ENCODE measurements at places on chromosomes 6 and 20. TPM values are rescaled to one million over a fixed set of nuclear protein-coding genes. Genes with fewer than 3 reads are reported as not detected.
A peak's percentile ranks its signal among the peaks of the same experiment; 100 is the strongest.

- no peak for DNase-seq
- peaks cover 3% of the 10 kb centered on the region for H3K4me1 ChIP-seq
- H3K4me3 ChIP-seq: no peak overlapping the region
- H3K27ac ChIP-seq: no peak overlapping the region
- H3K36me3 ChIP-seq: no peaks in the 10 kb centered on the region
Observed at GRCh38 chr6:166950443-166950821, 5.9 kb downstream of the RNASET2 start.

DNA sequence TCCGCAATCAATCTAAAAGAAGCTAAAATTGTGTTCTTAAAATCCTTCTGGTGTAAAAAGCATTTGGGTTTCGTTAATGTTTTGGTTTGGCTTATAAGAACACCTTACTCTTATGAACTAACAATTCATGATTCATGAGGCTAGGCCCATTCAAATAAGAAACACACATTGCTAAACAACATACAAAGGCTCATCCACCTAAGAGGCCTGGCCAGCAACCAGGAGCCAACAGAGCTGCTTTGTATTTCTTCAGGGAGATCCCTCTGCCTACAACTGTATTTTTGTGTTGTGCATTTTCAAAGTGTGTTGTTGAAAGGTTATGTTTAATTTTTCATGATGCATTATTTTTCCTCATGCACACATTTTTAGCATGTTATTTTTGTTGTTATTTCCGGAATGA is 98.6 kb downstream of the PTPRK start:
- H3K36me3 ChIP-seq: no peaks in the 10 kb centered on the region
- H3K27ac ChIP-seq: no peak overlapping the region
- H3K4me1 ChIP-seq: no peaks in the 10 kb centered on the region
- no peak for DNase-seq
- no peaks in the 10 kb centered on the region for H3K27me3 ChIP-seq
- H3K4me3 ChIP-seq: no peak overlapping the region

DNA sequence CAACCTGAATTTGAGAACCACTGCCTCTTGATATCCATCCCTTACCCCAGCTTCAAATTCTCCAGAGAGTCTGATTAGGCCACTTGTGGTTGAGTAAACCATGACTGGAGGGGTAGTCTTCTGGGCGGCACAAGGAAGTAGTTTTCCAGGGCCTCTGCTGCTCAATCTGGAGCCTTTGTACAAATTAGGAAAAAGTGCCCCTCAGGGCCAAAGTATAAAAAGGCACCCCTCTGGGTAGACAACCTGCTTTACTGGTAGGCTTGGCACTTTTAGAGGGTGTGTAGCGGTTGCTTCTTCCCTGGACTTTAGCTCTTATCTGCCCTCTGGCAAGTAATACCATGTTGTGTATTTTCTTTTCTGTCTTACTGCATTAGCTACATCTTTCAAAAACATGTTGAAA is 32.9 kb upstream of the RPL7L1 start:
- no peaks in the 10 kb centered on the region for H3K36me3 ChIP-seq
- no peaks in the 10 kb centered on the region for H3K27me3 ChIP-seq
- H3K4me3 ChIP-seq: no peak overlapping the region

- no peak for DNase-seq
- H3K27ac ChIP-seq: no peak overlapping the region
- H3K4me1 ChIP-seq: no peaks in the 10 kb centered on the region
- no peaks in the 10 kb centered on the region for H3K36me3 ChIP-seq
- no peak overlapping the region for H3K4me3 ChIP-seq
Observed at GRCh38 chr20:37336369-37337207, 9.4 kb upstream of the SRC start.

- DNase-seq: no peak
- no peaks in the 10 kb centered on the region for H3K4me1 ChIP-seq
- H3K27me3 ChIP-seq: no peaks in the 10 kb centered on the region
- no peak overlapping the region for H3K4me3 ChIP-seq
- H3K27ac ChIP-seq: no peak overlapping the region
Observed at GRCh38 chr6:64774881-64775280, 932.1 kb downstream of the EYS start.

GRCh38 chr6:146915671-146916127 is 288.5 kb upstream of the STXBP5 start:
- H3K36me3 ChIP-seq: no peaks in the 10 kb centered on the region
- H3K27ac ChIP-seq: peak overlapping the region; percentile 99
- H3K4me3 ChIP-seq: peak overlapping the region; percentile 62
- H3K4me1 ChIP-seq: peaks cover 34% of the 10 kb centered on the region

DNA sequence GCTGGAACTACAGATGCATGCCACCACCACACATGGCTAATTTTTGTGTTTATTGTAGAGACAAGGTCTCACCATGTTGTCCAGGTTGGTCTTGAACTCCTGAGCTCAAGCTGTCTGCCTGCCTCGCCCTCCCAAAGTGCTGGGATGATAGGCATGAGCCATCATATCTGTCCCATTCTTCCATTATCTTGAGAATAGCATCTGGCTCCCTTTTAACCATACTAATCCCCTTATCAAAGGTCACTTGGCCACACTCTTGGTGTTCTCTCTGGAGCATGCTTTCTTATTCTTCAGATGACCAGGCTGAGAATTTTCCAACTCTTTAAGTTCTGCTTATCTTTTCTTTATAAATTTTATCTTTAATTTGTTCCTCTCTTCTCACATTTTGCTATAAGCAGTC is 15.9 kb upstream of the TRERF1 start:
- H3K4me1 ChIP-seq: no peaks in the 10 kb centered on the region
- no peak overlapping the region for H3K27ac ChIP-seq
- no peaks in the 10 kb centered on the region for H3K27me3 ChIP-seq
- H3K4me3 ChIP-seq: no peak overlapping the region
- DNase-seq: no peak

DNA sequence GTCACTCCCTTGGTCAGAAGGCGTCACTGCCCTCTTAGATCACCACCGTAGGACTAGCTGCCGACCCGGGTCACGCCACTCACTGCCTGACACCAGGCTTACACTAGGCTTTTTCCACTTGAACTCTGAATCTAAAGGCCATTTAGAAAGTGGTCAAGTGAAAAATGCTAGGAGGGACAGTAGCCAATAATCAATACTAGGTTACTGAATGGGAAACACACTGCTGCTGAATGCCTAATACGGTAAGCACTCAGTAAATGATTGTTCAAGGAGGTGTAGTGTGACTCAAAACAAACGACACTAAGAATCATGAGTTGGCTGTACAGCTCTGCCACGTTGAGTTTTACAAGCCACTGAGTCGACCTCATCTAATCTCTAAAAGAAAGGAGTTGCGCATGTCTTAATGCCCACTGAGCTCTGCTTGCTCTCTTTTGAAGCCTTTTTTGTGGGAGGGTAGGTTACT is 760 bp upstream of the IBTK start:
- no peaks in the 10 kb centered on the region for H3K27me3 ChIP-seq
- H3K4me3 ChIP-seq: peak overlapping the region; percentile 86
- H3K36me3 ChIP-seq: peaks cover 3% of the 10 kb centered on the region
- H3K27ac ChIP-seq: peak overlapping the region; percentile 88

DNA sequence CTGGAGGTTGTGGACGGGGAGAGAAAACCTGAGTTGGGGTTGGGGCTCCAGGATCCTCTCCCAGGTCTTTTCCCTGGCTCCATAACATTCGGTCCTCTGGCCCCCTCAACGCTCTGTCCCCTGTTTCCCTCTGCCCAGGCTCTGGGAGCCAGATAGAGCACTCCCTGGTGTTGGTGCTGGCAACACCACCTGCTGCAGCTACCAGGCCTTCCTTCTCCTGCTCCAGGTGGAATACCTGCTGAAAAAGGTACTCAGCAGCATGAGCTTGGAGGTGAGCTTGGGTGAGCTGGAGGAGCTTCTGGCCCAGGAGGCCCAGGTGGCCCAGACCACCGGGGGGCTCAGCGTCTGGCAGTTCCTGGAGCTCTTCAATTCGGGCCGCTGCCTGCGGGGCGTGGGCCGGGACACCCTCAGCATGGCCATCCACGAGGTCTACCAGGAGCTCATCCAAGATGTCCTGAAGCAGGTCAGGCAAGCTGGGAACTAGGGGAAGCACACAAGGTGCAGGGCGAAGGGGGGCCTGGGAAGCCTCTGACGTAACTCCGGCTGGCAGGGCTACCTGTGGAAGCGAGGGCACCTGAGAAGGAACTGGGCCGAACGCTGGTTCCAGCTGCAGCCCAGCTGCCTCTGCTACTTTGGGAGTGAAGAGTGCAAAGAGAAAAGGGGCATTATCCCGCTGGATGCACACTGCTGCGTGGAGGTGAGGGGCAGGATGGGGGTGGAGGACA is 14.6 kb downstream of the DEF6 start:
- H3K4me3 ChIP-seq: no peak overlapping the region
- no peak for DNase-seq
- H3K36me3 ChIP-seq: no peaks in the 10 kb centered on the region

- H3K27me3 ChIP-seq: peaks cover 3% of the 10 kb centered on the region
- H3K27ac ChIP-seq: no peak overlapping the region
- no peaks in the 10 kb centered on the region for H3K4me1 ChIP-seq
- no peaks in the 10 kb centered on the region for H3K36me3 ChIP-seq
Observed at GRCh38 chr20:35988910-35989463, 20.6 kb downstream of the CNBD2 start.

DNA sequence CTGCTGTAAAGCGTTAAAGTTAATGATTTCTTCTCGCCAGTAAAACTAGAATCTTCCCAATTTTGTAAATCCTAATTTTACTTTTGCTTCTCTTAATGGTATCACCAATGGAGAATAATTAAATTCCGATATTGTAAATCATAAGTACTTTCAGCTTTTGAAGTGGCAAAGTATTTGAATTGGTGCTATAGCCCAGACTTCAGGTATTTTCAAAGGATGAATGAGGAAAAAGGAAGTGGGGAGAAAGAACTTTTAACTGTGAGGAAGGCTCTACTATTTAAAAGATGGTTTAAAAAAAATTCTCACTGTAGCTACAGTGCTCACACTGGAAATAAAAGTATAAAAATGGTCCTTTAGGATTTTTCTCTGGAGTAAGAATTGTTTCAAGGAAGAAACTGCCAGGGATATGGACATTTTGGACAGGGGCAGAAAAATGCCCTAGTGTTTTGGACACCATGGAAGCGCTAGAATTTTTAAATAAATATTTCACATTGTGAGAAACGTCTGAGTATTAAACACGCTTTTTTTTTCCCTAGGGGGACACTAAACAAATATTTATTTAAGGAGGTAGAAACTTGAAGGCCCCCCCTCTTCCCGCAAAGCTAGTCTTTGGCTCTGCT is 1.3 kb upstream of the TAB2 start:
- peak overlapping the region; percentile 85 for H3K4me3 ChIP-seq
- no peaks in the 10 kb centered on the region for H3K27me3 ChIP-seq
- H3K27ac ChIP-seq: peak overlapping the region; percentile 87
- H3K4me1 ChIP-seq: peaks cover 6% of the 10 kb centered on the region
- H3K36me3 ChIP-seq: no peaks in the 10 kb centered on the region

- no peak overlapping the region for H3K27ac ChIP-seq
- H3K27me3 ChIP-seq: no peaks in the 10 kb centered on the region
- H3K4me1 ChIP-seq: no peaks in the 10 kb centered on the region
- H3K36me3 ChIP-seq: no peaks in the 10 kb centered on the region
- no peak overlapping the region for H3K4me3 ChIP-seq
Observed at GRCh38 chr6:84001119-84001518, 32.5 kb upstream of the MRAP2 start.

DNA sequence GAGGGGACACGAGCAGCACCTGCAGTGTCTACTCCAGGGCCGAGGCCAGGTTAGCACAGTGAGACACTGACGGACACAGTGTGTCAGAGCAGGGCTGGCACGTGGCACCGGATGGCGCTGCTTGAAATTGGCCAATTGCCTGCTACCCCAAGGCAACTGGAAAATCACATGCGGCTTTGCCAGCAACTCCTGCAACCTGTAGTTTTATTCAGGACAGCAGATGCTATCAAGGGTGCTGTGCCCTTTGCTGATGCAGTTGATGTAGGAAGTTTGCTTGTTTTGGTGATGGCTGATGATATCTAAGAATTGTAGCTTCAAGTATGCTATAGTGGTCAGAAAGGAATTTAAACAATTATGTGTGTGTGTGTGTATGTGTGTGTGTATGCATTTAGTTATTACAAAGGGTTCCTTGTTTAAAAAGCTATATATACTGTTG is 25.9 kb downstream of the RIN2 start:
- H3K27ac ChIP-seq: peak overlapping the region; percentile 85
- H3K36me3 ChIP-seq: no peaks in the 10 kb centered on the region
- peaks cover 34% of the 10 kb centered on the region for H3K4me1 ChIP-seq
- H3K4me3 ChIP-seq: no peak overlapping the region
- DNase-seq: peak; percentile 87
- no peaks in the 10 kb centered on the region for H3K27me3 ChIP-seq

- no peak overlapping the region for H3K4me3 ChIP-seq
- H3K4me1 ChIP-seq: no peaks in the 10 kb centered on the region
- DNase-seq: peak; percentile 45
- H3K36me3 ChIP-seq: no peaks in the 10 kb centered on the region
- no peak overlapping the region for H3K27ac ChIP-seq
Observed at GRCh38 chr20:16806886-16807285, 58.7 kb downstream of the OTOR start.

GRCh38 chr20:10076126-10077080 is 41.6 kb downstream of the ANKEF1 start:
- no peaks in the 10 kb centered on the region for H3K36me3 ChIP-seq
- peak; percentile 3 for DNase-seq
- H3K27me3 ChIP-seq: no peaks in the 10 kb centered on the region
- H3K4me1 ChIP-seq: peaks cover 12% of the 10 kb centered on the region
- no peak overlapping the region for H3K4me3 ChIP-seq

- no peak for DNase-seq
- no peak overlapping the region for H3K27ac ChIP-seq
- no peak overlapping the region for H3K4me3 ChIP-seq
Observed at GRCh38 chr6:95364016-95364604, 213.2 kb upstream of the MANEA start.

GRCh38 chr20:6583134-6583738 is 184.2 kb upstream of the BMP2 start:
- DNase-seq: peak; percentile 25
- H3K27ac ChIP-seq: no peak overlapping the region
- no peaks in the 10 kb centered on the region for H3K36me3 ChIP-seq
- H3K4me1 ChIP-seq: peaks cover 7% of the 10 kb centered on the region
- H3K4me3 ChIP-seq: no peak overlapping the region
- H3K27me3 ChIP-seq: no peaks in the 10 kb centered on the region

The SPATA25 gene
- 1.7 TPM for total RNA-seq

The RCAN2 gene
- 9.9 TPM for total RNA-seq

The LY6G6F gene
- not detected for total RNA-seq

The TAGAP gene
- 0.10 TPM for total RNA-seq

The SOBP gene
- total RNA-seq: 4.7 TPM

The RIPPLY2 gene
- total RNA-seq: not detected

The DCDC2 gene
- 3.2 TPM for total RNA-seq

The KIF3B gene
- total RNA-seq: 27.9 TPM

The TMEM200A gene
- 14.9 TPM for total RNA-seq

Data from astrocyte (in vitro differentiated cells and primary cell).